ENCODE measurements at places on chromosomes 6 and 20.
A peak's percentile ranks its signal among the peaks of the same experiment; 100 is the strongest.

DNA sequence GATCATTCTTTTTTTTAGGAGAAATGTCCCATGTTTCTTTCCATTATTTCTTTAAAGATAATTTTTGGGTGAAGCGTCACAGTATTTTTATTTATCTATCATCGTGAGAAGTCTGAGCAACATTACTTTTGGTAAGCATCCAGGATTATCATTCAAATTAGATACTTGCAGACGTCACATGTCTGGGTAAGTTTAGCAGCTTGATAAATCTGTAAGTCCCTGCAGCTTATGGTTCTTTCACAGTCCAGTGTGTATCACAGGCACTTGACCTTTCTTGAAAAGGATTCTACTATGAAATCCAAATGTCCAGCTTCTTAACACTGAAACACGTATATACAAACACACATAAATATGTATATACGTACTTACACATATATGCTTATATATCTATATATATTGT lies 359.4 kb downstream of the ESR1 start:
- DNase-seq, result no peak

DNA sequence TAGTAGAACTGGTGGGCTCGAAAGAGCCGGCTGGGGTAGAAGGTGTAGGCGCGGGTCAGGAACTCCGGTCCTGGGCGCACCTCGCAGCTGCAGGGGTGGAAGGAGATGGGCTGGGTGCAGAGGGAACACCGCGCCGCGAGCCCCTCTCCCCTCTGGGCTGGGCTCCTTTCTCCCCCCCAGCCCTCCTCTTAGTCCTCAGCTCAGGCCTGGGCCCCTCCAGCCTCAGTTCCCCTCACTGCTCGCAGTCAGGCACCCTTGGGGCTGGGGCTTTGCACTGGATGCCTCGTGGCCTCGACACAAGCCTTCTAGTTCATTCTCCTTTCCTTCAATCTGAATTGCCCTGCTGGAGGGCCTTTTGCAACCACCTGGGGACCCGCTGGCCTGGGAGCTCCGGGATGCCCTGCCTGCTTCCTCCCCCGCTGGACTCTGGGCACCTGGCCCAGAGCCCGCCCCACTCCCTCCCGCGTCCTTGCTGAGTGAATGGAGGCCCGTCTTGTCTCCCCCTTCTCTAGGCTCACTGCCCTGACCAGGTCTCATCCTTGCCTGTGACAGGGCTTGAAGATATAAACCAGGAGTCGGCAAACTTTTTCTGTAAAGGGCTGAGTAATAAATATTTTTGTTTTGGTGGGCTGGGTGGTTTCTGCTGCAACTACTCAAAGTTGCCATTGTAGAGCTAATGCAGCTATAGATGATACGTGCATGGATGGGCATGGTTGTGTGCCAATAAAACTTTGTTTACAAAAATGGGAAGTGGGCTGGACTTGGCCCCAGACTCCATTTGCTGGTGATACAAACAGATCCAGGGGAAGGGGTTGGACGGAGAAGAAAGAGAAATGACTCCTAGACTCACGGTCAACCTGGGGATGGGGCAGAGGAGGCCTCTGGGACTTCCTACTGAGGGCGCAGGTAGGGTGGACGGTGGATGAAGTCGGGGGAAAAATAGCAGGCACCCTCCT lies 47.3 kb downstream of the APCDD1L start:
- no peak for DNase-seq

DNA sequence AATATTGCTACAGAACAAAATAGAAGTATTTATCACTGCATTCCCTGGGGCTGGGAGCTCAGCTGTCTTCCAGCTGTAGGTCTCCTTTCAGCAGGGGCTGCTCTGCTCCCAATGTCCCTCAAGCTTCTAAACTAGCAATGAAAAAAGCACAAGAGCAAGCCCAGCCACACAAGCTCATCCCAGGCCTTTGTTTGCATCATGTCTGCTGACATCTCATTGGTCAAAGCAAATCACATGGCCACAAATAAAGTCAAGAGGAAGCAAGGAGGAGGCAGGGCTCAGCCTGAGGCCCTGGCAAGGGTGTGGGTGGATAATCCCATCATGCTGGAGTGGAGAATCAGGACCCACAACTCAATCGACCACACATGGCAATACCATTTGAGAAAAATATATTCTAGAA lies 2.2 kb upstream of the BFSP1 start:
- DNase-seq, result no peak

DNA sequence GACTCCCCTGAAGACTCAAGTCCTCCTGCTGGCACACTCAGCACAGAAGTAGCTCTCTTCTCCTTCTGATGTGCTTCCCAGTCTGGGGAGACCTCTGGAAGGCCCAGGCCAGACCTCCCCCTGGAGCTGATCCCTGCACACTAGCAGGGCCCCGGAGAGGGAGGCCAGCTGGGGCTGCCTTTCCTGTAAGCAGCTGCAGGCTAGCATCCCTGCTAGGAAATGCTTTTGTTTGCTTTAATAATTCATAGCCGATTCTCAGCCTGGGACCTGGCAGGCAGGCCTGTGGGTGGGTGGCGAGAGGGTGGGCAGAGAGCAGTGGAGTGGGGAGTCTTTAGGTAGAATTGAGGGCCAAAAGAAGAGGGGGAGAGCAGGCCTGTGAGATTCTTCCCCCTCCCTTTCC lies 5.2 kb downstream of the EBF4 start:
- DNase-seq, result no peak

DNA sequence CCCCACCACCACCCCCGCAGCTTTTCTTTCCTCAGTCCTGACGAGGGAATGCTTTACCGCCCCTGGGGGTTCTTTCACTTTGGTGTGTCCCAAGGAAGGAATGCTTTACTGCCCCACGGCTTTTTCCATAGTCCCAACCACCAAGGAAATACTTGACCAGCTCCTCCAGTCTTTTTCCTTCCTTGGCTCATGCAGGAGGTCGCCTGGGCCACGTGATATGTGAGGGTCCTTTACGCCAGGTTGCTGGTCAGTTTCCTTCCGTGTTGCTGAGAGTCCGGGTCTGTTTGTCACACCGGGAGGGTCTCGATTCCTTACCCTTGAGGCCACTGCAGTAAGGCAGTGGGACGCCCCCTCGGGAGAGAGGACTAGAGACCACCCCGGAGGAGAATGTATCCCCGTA lies 58.9 kb upstream of the CDH4 start:
- no peak for DNase-seq

DNA sequence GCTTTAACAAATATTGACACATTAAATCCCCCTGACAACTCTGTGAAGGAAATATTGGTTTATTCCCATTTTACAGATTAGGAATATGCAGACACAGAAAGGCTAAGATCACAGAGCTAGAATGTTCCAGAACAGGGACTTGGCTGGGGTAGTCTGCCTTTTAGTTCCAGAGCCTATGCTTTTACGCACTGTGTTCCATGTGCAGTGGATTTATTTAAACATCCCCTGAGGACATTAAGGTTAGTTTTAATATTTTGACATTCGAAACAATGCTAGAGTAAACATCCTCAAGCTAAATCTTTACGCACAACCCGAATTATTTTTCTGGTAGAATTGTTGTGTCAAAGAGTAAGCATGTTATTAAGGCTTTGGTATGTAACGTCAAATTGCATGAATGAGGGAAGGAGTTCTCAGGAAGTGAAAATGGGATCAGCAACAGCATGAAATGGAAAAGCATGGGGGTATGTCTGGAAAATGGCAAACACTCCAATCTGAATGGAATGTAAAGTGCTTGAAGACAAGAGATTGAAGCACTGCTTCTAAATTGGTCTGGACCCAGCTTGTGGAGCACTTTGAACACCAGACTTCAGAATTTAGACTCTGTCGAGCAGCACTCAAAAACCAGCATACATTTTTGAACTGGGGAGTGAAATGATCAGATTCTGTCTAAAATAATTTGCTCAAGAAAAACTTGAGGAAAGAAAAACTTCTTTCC lies 429.9 kb downstream of the CD83 start:
- no peak for DNase-seq

GRCh38 chr20:25533920-25534700 lies 51.2 kb downstream of the NINL start:
- DNase-seq, result no peak

DNA sequence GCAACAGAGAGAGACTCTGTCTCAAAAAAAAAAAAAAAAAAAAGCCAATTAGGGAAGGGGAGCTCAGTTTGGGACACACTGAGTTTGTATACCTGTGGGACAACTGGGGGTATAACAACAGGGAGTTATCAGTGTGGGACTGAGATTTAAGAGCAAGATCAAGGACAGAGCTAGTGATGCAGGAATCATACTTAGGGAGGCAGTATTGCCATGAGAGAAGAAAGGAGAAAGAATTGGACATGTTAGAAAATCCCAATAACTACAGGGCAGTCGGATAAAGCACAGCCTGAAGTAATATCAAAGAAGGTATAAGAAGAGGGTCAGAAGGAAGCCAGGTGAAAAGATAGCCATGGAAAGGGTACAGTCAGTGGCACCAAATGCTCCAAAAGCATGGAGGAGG lies 121.2 kb downstream of the PTPRT start:
- no peak for DNase-seq

DNA sequence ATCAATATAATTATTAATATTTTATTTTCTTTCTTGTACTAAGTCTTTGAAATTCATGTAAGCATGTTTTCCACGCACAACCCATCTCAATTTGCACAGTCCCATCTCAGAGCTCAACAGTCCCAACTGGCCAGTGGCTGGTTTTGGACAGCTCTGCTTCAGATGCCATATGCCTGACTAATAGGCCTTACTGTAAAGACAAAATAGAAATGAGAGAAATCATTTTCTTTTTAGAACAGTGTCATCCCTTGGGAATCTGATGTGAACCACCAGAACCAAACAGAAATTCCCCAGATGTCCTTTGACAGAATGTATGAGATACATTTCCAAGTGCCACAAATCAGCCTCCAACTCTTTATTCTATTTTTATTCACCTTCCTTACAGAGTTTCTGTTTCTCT lies 338.9 kb downstream of the ESR1 start:
- no peak for DNase-seq

- no peak for DNase-seq
These were observed 31.3 kb downstream of the PNPLA1 start for GRCh38 chr6:36301085-36301658.

- DNase-seq, result no peak
These were observed 3.9 kb upstream of the ZNF292 start for GRCh38 chr6:87151471-87151780.

DNA sequence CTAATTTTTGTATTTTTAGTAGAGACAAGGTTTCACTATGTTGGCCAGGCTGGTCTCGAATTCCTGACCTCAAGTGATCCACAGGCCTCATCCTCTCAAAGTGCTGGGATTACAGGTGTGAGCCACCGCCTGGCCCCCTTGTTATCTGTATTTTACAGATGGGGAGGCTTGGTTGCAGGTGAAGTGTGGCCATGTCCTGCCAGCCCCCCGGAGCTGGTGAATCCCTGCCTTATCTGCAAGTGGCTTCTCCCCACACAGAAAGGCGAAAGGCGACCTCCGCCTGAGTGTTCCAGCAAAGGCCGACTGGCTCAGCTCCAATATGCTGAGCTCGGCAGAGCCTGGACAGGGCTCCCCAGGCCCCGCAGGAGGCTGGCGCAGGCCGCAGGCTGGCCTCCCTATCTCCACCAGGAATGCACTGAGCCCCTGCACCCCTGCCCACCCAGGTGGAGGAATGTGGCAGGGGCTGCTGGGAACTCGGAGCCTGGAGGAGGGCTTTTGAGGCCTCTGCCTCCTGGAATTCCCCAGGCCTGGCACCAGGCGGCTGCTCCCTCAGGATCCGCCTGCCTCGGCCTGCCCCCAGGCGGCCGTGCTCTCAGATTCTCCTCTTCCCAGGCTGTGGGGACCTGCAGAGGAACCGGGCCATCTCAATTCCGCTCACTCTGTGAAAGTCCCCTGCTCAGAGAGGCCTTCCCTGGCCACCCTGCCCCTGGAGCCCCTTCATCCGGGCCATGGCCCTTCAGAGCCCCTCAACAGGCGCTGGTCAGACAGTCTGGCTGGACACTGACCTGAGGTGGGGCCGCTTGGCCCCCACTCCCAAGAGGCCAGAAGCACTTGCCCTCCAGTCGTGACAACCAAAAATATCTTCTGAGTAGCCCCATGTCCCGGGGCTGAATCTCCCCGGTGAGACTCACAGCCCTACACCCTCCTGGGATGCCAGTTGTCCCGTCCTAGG lies 9.3 kb upstream of the LAMA5 start:
- DNase-seq, result no peak

DNA sequence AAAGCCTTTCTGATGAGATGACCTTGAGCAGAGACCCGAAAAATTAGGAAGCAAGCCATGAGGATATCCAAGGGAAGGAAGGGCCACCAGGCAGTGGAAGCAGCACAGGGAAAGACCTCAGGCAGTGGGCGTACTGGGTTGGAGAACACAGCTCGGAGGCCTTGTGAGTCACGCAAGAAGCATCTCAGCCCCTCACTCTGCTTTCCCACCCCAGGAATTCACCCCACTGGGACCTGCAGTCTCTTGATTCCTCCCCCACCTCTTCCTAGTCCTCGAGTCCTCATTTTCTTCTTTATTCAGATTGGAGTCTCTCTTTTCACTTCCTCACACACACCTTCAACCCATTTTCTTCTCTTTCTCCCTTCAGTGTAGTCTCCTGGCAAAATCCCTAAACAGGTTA lies 27.0 kb downstream of the RPRD1B start:
- DNase-seq, result no peak

- DNase-seq, result no peak
These were observed 20.5 kb upstream of the PI3 start for GRCh38 chr20:45154183-45154582.

GRCh38 chr20:3011752-3012151 lies 31.7 kb upstream of the GNRH2 start:
- DNase-seq, result no peak

- DNase-seq, result no peak
These were observed 44.0 kb downstream of the STX11 start for GRCh38 chr6:144194293-144194810.

- no peak for DNase-seq
These were observed 816.5 kb downstream of the KIF16B start for GRCh38 chr20:15756754-15757115.

GRCh38 chr6:135037541-135037940 lies 17.1 kb downstream of the HBS1L start:
- no peak for DNase-seq

GRCh38 chr6:169589699-169590257 lies 112.1 kb downstream of the WDR27 start:
- peak; percentile 52 for DNase-seq

DNA sequence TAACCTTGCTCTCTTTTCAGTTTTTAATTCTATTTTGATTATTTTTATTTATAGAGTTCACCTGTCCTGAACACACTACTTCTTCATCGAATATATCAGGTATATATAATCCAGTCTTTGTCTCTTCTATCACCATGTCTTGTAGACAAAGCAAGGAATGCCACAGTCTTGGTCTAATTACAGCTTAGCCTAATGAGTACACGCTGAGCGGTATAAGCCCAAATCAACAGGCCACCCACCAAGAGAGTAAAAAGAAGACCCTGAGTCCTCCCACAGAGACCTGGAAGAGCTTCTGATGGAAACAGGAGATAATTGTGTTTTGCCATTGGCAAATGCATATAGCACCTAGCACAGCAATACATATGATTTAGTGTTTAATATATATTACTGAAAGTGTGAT lies 68.7 kb upstream of the TCF21 start:
- no peak for DNase-seq

GRCh38 chr6:150906641-150907326 lies 41.3 kb downstream of the MTHFD1L start:
- no peak for DNase-seq

Data from epithelial cell of proximal tubule (primary cell).